ENCODE measurements at places on chromosomes 7 and 10.
A peak's percentile ranks its signal among the peaks of the same experiment; 100 is the strongest.

DNA sequence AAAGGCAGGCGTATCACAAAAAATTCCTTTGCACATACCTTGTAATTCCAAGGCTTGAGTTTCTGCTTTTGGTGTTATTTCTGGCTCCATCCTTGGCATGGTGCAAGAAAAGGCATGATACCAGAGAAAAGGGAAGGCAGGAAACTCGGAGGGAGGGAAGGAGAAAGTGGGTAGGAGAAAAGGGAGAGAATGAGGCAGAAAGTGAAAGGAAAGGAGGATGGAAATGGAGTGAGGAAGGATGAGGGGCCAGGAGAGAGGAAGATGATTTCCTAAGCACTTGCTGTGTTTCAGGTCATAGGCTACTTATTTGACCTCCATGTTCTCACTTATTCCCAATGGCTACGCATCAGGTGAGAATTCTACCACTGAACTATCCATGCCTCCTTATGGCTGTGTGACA, 110.8 kb upstream of the JCAD start:
- no peak for DNase-seq

DNA sequence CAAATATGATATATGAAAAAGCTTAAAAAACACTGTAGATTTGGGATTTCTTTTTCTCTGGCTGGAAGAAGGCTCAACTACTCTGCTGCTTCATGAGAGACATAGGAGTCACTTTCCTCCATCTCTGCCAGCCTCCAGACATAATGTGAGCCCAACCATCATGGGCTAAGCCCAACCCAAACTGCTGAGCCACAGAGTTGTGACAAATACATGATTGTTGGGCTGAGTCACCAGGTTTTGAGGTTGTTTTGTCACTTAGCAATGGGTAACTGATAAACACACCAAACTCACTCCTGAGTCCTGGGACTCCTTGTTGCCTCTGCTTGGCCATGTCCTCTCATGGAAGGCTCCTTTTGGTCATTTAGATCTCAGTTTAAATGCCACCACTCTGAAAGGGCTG, 381.8 kb upstream of the FZD8 start:
- no peak for DNase-seq

- no peak for DNase-seq
Measured at GRCh38 chr10:42936580-42936979, 140.3 kb upstream of the RET start.

GRCh38 chr10:75014516-75015230, 96.8 kb upstream of the SAMD8 start:
- no peak for DNase-seq

GRCh38 chr10:84308481-84309304, 19.7 kb upstream of the CCSER2 start:
- no peak for DNase-seq

DNA sequence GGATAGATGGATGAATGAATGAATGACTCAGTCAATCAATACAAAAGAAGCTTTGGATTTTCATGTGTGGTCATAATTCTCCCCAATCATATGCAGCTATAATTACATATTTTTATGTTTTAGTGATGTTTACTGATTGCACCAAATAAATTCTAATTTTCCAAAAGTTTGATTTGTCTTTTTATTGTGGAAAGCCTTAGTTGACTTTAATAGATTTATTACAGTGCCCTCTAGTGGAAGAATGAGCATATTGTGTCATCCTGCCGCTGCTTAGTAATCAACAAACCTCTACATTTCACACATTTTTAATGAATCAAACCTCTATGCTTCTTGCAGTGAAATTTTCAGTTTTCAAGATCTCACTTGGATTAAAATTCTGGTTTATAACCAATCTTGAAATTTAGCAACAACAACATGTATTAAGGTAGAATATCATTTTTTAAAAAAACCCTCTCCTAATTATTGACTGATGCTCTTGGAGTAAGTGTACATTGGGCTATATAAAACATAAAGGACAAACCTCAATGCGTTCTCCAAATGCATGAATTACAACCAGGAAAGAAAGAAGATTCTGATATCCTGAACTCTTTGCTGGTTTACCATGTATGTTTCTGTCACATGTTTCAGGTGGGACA, 55.6 kb upstream of the PNLIP start:
- no peak for DNase-seq

- no peak for DNase-seq
Measured at GRCh38 chr7:2220506-2220905, 12.2 kb downstream of the MAD1L1 start.

- DNase-seq, result no peak
Measured at GRCh38 chr10:62715383-62715782, 89.1 kb upstream of the ADO start.

DNA sequence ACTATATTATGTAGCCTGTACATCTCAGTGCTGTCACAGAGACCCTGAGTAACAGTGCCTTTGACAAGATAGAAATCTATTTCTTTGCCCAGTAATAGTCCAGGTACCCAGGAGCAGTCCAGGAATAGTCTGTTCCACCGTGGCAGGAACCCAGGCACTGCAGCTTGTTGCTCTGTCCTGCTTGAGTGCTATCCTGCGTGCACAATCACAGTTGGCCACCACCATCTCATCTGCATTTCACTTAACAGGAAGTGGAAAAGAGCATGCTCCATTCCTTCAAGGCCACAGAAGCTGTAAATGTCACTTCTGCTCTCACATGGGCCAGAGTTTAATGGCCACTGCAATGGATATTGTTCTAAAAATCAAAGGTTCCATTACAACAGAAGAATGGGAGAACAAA, 61.5 kb upstream of the PRR15 start:
- DNase-seq, result no peak

DNA sequence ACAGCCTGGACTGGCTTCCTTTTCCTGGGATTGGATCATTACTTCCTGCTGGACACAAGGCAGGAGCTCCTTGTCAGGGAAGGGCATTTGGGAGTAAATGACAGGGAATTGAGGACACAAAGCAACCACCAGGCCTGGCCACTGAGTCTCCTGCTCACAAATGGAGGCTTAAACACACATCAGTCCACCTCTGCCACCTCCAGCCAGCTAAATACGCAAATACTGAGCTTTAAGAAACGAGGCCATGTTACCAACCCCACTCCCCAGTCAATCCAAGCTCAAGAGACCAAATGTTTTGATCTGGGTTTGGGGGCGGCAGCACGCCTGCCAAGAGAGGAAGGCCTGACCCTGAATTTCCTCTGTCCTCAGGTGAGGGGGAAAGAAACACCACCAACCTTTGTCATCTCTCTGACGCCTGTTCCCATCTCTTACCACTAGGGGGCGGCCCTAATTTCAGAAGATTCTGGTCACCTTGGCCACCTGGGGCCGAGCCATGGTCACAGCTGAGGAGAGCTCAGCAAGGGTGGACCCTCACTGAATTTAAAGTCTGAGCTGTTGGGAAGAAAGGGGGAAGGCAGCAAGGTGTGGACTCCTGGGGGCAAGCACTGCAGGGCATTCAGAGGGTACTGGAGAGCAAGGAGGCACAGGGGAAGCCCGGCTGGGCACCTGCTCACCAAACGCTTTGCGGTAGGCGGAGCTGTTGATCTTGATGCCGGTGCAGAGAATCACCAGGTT, 16.5 kb downstream of the AIFM2 start:
- peak; percentile 27 for DNase-seq

DNA sequence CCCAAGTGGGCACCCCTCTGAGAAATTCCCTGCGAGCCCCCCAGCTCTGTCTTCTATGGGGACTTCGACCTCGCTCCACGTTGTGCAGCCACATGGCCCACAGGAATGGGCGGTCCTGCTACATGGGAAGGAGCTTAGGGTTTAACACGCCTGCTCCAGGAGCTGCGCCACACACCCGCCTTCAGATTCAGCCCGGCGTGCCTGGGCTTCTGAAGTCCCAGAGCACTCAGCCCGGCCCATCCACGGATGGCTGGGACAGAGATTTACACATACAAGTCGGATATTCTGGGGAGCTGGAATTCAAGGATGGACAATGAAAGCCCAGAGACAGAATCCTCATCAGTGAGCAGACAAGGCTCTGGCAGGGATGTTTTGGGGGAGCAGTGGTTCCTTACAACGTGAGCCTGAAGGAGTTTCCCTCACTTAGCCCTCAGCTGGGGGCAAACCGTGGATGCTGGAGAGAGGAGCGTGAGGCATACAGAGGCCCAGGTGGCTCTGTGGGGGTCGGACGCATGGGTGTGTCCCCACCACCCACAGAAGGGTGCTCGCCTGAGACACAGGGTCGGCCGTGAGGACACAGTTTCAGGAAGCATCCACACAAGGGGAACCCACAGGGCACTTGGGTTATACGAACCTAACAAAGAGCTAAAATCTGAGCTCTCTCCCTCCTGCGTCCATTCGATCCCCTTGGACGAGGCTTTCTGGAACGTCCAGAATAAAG, 372.9 kb downstream of the DNAJB6 start:
- DNase-seq, result no peak

DNA sequence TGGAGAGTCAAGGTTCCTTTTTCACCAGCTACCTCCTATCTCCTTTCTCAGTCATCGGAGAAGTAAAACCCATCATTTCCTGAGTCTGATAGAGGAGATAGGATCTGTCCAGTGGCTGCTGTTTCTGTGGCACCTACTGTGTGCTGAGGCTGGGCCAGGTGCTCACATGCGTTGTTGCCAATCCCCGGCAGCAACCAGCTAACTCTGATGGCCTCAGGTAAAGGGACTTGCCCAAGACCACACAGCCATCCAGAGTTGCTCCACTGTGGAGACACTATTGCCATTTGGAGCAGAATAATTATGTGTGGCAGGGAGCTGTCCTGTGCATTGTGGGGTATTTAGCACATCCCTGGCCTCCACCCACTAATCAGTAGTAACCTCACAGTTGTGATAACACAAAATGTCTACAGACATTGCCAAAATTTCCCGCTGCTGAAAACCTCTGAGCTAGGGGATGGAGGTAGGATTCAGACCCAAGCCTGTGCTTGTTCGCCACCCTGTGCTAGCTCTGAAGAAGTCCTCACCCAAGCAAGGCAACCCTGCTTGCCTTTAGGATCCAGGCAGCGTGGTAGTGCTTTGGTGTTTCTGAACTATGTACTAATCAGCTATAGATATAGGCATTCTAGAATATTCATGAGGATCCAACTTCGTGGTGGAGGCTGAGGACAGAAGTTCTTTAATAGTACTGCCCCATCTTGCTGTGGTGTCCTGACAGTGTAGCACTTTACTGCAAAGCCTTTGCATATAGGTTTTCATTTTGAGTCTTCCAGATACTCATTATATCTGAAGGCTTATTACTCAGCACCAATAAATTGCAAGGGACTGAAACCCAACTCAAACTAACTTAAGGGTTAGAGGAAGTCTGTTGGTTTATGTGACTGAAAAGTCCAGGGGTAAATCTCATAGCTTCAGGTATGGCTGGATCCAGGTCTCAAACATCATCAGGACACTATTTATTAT, 164.6 kb downstream of the GRK5 start:
- DNase-seq, result no peak

- DNase-seq, result no peak
Measured at GRCh38 chr10:11685787-11686218, 56.4 kb upstream of the ECHDC3 start.

- no peak for DNase-seq
Measured at GRCh38 chr7:55304018-55304762, 60.9 kb upstream of the LANCL2 start.

GRCh38 chr10:35132727-35133126, 6.1 kb downstream of the CREM start:
- no peak for DNase-seq

GRCh38 chr7:116337800-116338199, 127.5 kb downstream of the TES start:
- no peak for DNase-seq

GRCh38 chr10:72034040-72034499, 54.3 kb downstream of the SPOCK2 start:
- DNase-seq, result no peak

DNA sequence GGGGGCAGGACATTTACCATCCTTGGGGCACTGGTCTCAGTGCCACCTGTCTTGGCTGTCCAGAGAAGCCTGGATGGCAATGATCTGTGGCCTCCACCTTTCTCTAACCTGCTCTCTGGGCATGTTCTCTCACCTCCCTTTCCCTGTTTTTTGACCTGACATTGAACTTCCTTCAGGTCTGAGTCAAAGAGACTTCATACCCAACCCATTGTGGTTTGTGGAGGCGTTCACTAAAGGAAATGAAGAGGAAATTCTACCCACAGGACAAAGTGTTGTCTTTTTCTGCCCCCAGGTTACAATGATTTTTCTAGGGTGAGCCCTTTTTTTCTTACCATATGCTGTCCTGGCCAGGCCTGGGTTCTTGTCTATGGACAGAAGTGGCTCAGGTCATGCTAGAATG, 76.6 kb downstream of the CYP26A1 start:
- DNase-seq, result no peak

DNA sequence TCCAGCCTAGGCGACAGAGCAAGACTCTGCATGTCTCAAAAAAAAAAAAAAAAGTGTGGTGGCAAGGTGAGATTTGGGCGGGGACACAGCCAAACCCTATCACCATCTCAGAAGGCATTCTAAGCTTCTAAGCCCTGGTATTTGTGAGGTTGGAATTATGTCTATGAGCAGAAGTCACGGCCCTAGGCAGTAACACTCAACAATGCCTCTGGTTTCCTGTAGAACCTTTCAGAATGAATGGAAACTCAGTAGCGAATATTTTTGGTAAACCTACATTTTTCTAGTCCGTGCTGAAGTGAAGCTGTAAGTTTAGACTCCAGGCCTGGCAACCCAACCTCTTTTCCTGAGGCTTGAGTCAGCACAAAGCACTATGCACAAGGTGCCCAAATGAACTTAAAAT, 88.3 kb downstream of the FAM107B start:
- DNase-seq, result no peak

- no peak for DNase-seq
Measured at GRCh38 chr7:130356876-130357611, 12.4 kb downstream of the CPA5 start.

- DNase-seq, result no peak
Measured at GRCh38 chr10:97063983-97064837, 121.5 kb downstream of the SLIT1 start.

DNA sequence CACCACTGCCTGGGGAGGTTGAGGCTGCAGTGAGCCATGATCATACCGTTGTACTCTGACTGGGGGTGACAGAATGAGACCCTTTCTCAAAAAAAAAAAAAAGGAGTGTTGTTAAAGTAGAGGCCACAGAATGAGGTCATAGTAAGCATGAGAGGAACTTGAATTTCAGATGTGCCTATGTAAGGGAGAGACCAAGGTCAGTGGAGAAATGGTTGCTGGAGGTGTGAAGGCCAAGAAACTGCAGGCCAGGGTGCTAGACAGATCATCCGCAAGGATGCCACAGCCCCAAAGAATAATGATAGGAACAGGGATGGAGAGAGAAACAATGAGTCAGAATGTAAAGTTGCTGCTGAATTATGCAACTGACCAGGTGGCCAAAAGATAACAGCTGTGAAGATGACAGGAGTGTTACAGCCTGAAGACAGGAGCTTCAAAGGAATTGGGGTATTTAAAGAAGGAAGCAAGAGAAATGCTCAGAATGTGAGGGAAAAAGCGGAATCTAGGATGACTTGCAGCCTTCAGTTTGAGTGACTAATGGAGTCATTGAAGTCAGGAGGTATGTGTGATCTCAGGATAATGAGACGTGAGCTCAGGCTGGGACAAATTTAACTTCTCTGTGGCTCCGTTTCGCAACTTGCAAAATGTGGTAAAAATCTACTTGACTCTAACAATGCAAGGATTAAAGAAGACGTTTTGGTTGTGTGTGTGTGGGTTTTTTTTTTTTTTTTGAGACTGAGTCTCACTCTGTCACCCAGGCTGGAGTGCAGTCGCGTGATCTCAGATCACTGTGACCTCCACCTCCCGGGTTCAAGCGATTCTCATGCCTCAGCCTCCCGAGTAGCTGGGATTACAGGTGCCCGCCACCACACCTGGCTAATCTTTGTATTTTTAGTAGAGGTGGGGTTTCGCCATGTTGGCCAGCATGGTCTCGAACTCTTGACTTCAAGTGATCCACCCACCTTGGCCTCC, 22.2 kb downstream of the TYW1B start:
- no peak for DNase-seq

Measured in stimulated activated CD8-positive, alpha-beta memory T cell treated with anti-CD3 and anti-CD28 coated beads, Interleukin-2, amount 100 ng/mL, for 1 hour (primary cell).